ENCODE measurements at places on chromosomes 4 and X.

DNA sequence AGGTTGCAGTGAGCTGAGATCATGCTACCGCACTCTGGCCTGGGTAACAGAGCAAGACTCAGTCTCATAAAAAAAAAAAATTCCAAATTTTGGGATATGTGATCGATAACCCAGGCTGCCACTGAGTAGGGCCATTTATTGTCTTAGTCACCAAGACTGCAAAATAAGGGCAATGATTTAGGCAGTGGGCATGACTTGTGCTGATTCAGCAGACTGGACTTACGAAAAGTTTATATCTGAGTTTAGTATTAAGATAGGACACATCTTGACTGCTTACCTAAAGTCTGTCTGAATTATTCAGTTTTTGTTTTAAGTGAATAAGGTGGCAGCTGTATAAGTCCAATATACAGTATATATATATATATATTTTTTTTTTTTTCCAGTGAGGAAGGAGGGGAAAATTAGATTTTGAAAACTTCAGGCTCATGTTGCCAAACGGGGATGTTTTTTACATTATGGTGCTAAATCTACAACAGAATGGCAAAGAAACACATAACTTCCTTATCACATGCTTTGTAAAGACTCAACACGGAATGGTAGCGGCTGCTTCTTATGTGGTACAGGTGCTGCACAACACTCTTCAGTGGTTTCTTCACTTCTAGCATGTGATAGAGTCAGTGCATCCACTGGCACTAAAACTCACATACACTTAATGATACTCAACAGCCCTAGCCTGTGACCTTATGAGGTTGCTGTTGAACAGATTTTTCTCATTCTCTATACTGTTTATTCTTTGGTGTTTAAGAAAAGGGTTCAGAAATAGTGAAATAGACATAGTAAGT, 6.5 kb downstream of the TEX13D start:
- peak; percentile 14 for DNase-seq

DNA sequence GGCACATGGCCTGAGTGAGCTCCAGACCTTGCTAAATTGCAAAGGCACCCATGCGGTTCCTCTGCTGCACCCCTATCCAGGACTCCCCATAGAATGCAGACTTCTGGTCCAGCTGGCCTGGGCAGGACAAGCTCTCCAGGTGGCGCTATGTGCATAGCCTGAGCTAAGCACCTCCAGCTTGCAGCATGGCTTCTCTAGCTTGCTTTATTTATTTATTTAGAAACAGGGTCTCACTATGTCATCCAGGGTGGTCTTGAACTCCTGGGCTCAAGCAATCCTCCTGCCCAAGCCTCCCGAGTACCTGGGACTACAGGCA, 5.5 kb upstream of the WFS1 start:
- DNase-seq = no peak

DNA sequence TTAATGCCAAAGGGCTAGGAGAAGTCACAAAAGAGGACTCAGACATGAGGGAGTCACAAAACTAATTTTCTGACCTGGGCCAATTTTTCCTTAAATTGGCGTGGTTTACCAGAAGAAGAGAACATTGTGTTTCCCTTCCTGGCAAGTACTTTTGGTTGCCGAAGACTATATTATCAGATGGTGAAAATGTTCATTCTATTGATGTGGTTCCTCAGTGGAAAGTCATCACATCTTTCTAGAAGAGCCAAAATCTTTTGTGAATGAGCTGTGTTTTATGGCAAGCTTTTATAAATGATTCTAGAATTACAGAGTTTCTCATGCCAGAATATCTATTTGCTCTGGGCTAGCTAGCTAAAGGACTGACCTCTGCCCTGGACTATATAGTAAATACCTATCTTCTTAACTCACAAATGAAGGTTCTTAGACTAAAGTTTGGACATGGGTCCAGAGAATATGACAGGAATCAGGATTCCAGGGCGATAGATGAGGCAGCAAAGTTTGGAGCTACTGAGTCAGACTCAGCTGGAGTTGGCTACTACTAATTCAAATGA, 288.9 kb downstream of the IL1RAPL2 start:
- peak; percentile 13 for DNase-seq

GRCh38 chr4:141636082-141636770, at the start of gene IL15:
TSS of gene IL15 (plus strand) at chr4:141636583. CDS start at chr4:141719465, 82,882 bp downstream.
- DNase-seq = peak; percentile 70

GRCh38 chr4:173485164-173485563, 44.9 kb downstream of the HAND2 start:
- no peak for DNase-seq

GRCh38 chr4:108109997-108110416, 58.7 kb downstream of the LEF1 start:
- DNase-seq = no peak

DNA sequence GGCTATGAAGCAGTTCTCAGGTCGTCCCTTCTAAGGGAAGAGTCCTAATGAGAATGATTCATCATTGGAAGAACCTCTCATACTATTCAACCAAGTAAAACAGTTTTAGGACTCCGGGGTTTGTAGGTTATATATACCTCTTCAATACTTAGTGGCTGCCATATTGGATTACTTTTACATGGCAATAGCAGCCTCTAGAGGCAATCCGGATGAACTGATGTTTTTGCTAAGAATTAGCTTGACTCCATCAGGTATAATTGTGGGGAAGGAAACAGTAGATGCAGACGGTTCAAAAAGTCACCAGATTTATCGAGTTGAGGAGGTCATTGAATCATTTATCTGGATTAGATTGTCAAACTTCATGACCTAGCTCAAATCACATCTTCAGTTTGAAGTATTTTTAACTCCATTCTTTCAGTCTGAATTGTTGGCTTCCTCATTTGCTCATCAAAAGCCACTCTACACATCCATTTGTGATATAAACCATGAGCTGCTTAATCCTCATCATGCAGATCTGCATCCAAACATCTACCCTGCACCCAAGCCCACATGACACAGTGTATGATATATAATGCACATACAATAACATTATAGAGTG, 28.4 kb downstream of the GUCY1B1 start:
- DNase-seq = peak; percentile 66

DNA sequence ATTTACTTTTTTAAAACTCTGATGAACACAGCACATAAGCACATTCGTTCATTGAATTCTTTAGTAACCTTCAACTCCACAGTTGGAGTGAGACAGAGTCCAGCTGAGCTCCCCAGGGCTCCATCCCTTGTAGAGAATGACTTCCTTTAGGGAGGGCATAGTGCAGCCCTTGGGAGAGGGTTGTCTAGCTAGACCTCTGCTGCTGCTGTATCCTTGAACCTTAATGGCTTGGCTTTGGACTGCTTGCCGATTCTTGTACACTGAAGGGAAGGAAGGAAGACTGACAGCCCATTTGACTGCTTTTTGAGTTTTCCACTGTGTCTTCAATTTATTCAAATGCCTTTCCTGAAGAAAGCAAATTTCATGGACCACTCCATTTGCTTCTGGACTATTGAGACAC, 19.4 kb upstream of the FGG start:
- no peak for DNase-seq

DNA sequence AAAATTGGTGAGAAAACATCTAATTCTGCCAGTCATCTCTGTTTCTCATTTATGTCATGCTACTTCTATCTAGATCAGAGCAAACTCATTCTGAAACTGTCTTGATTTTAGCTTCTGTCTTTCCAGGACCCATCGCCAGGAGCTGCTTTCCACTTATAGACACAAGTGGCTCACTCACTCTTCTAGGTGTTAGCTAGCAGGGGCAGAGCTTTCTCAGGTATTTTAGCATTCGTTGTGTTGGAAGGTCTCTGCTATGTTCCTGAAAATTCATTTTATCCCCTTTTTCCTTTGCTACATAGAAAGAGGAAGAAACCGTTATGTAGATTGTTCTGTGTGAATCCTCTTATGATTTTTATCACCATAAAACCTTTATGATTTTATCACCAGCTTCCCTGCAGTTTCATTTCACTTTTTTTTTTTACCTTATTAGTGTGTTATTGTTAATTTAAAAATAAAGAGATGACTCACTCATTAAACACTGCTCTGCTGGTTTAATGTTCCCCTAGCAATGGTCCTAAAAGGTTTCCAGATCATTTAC, 246.6 kb upstream of the AADAT start:
- DNase-seq = no peak

DNA sequence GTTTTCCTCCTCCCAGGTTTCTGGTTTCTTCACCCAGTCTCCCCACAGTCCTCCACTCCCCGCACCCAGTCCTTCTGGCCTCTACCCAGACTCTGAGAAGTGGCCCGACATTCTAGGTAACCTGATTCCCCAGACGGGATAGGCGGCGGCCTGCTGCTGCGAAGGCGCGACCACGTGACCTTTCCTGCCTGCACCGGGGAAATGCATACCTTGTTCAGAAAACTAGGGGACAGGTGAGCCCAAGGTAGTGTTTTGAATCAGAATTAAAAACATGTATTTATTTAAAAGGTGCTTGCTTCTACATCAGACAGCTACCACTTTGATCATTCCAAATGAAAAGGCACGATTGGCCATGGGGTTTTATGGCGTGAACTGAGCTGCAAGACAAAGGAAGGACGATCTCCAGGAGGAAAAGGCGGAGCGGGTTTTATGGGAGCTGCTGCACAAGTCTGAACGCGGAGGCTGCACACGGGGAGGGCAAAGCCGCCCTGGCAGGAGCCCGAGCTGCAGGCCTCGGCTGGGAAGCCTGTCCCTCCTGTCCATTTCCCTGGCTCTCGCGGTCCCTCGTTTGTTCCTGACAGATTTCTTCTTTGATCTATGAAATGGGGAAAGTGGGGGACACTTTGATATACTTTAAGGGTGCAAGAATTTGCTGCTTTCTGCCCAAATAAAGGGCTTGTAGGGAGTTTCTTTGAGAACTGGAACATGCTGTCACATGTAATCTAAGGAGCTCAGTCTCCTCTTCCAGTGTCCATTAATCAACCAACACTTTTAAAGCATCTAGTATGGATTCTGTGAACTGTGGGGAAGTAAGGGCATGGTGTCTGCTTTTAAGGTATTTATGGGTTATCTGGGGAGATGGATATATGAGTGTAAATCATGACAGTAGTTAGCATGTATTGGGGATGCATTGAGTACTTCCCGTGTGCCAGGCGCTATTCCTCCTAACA, 150.9 kb downstream of the SPRY1 start:
- no peak for DNase-seq

DNA sequence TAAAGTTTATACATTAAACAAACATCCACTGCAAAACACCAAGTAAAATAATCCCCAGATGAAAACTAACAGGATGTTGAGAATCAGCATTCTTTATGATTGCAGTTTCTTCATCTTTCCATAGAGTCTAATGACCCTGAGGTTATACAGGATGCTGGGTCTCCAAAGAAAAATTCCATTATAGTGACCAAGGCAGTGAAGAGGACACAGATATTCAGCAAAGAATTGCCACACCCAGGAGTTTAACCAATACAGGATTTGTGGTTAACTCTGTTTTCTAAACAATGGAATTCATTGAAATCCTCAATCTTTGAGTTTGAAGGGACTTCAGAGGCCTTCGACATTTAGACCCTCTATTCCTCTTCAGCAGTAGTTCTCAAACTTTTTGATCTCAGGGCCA, 76.2 kb upstream of the ESX1 start:
- no peak for DNase-seq

DNA sequence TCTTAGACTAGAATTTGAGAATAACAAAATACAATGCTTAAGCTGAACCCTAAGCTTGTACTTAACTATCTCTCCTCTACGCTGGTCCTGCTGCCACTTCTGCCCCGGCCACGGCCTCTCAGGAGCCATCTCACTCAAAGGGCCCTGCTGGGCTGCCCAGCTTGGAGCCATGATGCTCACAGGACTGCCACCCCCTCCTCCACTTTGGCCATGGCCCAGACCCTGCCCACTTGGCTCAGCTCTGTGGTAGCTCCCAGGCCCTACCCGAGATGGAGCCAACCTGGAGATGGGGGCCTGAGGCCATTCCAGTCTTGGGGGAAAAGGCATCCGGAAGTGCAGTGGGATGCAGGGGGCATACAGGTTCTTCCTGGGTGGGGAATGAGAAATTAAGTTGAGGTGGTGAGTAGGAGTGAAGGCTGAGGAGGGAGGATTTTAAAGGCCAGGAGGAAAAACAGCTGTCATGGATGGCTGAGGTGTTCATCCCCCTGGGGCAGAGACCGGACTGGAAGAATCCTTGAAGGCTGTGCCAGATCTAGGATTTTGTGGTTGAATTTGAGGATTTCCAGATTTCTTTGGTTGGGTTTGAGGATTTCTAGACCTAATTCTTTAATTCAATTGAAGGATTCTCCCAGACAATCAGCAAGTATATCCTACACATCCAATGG, 824 bp downstream of the SASH3 start:
- DNase-seq = no peak

- peak; percentile 22 for DNase-seq
Measured at GRCh38 chrX:3962511-3963311, 249.3 kb upstream of the PRKX start.

GRCh38 chr4:15996773-15997172, 33.8 kb upstream of the FGFBP2 start:
- DNase-seq = no peak

DNA sequence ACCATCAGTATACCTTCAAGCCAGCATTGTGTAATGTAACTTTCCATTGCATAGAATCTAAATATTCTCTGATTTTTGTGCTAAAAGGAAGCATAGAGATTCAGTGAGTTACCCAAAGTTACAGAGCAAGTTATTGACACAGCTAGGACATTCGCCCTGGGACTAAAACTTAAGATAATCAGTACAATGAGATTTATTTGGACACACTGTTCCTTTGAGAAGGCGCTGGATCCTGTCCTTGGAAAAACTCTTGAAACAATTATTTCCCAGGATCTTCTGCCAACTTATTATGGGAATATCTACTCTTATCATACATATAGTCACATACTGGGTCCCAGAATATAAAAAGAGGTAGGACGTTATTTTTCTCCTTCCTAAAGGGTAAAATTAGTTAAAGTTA, 392.0 kb downstream of the UBE2NL start:
- DNase-seq = peak; percentile 68

GRCh38 chr4:145066063-145066501, 31.9 kb downstream of the ANAPC10 start:
- no peak for DNase-seq

GRCh38 chr4:113016377-113016776, 33.1 kb upstream of the ANK2 start:
- no peak for DNase-seq

GRCh38 chrX:19535476-19535875, 20.2 kb upstream of the MAP3K15 start:
- peak; percentile 48 for DNase-seq

DNA sequence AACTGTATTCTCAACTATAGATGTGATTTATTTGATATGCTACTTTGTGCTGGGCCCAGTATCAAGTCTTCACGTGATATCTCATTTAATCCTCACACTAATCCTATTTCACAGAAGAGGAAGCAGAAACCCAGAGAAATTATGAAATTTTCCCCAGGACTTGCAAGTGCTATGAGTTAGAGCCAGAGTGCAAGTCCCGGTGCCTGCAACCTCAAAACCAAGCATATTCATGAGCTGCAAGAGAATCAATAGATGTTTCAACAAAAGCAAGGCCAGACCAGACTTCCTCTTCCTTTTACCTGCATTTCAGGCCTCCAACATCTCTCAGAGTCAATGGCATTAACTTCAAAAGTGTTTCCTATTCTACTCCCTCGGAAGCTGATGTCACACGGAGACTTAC, 92.2 kb upstream of the GATB start:
- DNase-seq = no peak
